Activated CD8-positive, alpha-beta memory T cell treated with anti-CD3 and anti-CD28 coated beads, Interleukin-2, amount 50 U/mL, for 4 hours (primary cell): ENCODE measurements at places on chromosomes 11 and 22.

DNA sequence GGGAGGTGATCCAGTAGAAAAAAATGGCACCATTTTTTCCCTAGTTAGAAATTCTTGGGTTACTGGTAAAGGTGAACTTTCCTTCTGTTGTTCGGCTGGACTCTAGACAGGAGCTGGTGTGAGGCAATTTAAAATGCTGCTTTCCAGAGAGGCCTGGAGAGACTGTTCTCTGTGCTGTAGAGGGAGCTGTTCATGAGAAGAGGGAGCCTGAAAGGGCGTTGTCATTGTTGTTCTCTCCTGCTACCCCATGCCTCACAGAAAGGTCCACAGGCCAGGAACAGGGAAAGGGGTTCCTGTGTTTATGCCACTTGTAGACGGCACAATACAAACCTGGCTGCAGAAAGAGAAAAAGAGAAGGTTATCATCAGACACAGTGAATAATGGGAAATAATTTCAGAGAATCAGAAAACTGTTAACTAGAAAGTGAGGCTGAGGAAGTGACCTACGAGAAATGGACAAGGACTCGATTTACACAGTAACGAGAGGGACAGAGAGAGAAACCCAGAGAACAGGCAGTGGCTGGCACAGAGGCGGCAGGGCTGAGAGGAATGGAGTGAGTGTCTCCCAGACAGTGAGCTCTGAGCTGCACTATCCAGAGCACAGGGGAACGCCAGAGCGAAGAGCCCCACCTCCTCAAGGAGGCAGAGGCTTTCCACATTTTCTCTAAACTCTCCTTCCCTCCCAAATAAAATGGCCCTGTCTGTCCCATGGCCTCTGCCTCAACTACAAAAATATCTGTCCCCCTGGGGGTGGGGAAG lies 109.2 kb downstream of the RRM1 start:
- no peak for DNase-seq

- DNase-seq, result no peak
Observed at GRCh38 chr11:100663996-100664395, 23.1 kb upstream of the ARHGAP42 start.

- DNase-seq, result peak; percentile 75
Observed at GRCh38 chr11:68843703-68844312, 2.1 kb upstream of the CPT1A start.

DNA sequence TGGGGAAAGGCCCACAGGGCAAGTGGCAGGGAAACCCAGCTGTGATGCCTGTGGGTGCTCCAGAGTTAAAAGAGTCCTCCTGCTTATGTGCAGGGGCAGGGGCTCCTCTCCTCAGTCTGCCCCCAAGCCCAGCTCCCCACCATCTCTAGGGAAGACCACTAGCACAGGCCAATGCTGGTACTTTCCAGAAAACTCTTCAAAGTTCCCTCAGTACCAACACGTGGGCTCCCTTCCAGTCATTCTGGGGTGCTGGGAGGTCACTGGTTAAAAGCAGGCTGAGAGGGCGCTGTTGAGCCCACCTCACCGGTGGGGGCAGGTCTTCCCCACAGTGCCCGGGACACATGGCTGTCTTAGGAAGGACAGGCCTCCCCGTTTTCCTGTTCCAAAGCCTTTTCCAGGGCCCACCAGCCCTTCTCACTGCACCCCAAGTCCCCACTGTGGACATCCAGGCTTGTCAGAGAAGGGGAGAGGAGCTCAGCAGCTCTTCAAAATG lies 154.6 kb downstream of the TRIM29 start:
- DNase-seq, result no peak

DNA sequence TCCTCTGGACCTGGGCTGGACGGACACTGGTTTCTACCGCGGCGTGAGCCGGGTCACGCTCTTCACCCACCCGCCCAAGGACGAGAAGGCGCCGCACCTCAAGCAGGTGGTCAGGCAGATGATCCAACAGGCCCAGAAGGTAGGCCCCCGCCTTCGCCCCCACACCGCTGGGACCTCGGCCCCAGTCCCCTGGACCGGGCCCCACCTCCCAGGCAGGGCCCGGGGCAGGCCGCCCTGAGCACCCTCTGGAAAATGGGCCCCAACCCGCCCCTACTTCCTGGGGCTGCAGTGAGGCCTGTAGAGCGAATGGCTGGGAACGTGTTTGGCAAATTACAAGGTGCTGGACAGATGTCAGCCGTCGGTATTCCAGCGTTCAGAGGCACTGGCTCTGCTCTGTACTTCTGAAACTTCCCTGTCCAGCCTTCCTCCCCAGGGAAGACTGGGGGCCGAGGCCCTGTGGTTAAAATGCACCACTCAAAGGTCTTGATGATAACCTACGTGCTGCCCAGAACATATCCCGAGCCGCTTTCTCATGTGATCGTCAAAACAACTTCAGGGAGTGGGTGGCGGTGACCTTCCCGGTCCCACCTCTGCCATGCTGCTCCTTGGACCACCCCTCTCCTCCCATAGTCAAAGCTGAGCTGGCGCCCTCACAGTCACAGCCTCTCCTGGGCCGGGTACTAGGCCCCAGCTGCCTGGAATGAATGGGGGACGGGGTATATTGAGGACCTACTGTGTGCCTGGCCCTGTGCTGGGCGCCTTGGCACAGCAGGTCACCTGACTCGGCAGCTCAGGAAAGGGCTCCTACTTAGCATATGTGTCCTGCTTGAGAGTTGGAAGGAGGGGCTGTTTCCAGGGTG lies 869 bp downstream of the FAM83F start:
- DNase-seq, result no peak

GRCh38 chr11:78420796-78421209 lies 3.2 kb upstream of the GAB2 start:
- peak; percentile 51 for DNase-seq

DNA sequence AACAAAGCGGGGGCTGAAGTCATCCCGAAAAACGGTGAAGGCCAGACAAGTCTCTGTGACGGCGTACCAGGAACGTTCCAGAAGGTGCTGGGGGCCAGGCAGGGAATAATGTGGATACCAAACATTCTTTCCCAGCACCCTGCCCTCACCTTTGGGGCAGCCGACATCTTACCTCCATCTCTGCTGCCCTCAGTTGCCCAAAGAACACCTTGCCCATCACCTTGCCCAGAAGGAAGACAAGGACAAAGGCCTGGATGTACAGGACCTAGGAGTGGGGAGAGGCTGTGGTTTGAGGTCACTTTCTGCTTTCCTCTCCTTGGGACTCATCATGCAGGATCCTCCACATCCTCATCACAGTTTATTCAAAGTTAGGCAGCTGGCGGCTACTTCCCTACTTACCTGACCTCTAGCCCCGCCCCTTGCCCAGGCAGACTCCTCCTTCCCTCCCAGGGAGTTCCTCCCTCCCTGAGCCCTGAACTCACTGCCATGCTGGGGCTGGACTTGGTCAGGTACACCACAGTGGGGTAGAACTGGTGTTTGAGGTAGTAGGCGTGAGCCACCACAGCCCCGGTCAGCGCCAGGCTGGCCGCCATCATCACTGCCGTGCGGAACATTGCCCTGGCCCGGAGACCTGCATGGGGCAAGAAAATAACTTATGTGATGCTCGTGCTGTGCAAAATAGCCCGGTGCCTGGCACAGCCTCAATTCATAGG lies 1.2 kb downstream of the SYVN1 start:
- no peak for DNase-seq

DNA sequence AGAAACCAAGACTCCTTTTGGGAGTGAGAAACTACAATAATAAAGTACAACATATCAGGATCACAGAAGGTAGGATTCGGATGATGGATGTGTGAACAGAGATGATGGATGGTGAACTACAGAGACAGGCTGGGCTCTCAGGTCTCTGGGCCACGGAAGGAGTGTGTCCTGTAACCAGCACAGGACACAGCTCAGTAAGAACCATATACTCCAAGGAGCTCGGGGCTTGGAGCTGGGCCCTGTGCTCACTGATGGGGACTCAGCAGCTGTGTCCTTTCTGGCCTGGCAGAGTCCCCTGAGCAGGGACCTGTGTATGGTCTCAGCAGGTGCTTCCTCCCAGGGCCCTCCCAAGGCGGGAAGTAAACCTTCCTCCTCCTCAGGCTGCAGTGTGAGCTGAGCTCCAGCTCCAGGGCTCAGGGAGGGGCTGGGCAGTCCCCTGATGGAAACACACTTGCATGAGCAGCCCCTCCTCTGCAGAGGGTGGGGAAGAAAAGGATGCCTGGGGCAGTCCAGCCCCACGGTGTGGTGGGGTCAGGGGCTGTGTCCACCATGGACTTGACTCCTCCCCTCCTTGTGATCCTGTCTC lies 39.8 kb upstream of the TOP3B start:
- no peak for DNase-seq

GRCh38 chr22:46077669-46078099 lies 72.6 kb upstream of the PPARA start:
- DNase-seq, result no peak

GRCh38 chr11:72439455-72439854 lies 5.1 kb upstream of the CLPB start:
- DNase-seq, result no peak

DNA sequence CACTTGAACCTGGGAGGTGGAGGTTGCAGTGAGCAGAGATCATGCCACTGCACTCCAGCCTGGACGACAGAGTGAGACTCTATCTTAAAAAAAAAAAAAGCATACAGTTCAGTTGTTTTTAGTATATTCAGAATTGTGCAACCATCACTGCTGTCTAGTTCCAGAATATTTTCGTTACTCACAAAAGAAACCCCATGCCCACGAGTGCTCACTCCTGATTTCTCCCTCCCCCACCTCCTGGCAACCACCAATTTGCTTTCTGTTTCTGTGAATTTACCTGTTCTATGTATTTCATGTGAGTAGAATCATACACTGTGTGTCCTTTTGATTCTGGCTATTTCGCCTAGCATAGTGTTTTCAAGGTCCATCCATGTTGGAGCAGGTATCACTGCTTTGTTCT lies 24.8 kb downstream of the PTPRJ start:
- DNase-seq, result peak; percentile 46

GRCh38 chr11:128624269-128625175 lies 37.2 kb upstream of the ETS1 start:
- DNase-seq, result peak; percentile 52

GRCh38 chr11:68403424-68403823 lies 57.1 kb upstream of the PPP6R3 start:
- no peak for DNase-seq

GRCh38 chr22:27201741-27202140 lies 544.4 kb downstream of the MIAT start:
- no peak for DNase-seq

DNA sequence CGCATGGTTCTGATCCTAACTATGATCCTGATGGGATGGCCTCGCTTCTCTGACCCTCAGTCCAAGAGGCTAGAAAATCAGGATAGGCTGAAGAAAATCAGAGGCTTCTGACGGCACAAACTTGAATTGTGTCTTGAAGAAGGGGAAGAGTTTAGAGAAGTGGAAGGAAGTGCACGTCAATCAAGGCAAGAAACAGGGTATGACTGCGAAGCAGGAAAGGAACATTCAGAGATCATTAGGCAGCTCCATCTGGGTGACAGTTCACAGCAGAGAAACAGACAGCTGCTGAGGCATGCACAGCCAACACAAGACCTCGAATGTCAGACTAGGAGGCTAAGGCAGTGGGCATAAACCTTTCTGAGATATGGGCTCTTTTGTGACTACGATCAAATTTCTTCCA lies 29.3 kb downstream of the CLPB start:
- no peak for DNase-seq

DNA sequence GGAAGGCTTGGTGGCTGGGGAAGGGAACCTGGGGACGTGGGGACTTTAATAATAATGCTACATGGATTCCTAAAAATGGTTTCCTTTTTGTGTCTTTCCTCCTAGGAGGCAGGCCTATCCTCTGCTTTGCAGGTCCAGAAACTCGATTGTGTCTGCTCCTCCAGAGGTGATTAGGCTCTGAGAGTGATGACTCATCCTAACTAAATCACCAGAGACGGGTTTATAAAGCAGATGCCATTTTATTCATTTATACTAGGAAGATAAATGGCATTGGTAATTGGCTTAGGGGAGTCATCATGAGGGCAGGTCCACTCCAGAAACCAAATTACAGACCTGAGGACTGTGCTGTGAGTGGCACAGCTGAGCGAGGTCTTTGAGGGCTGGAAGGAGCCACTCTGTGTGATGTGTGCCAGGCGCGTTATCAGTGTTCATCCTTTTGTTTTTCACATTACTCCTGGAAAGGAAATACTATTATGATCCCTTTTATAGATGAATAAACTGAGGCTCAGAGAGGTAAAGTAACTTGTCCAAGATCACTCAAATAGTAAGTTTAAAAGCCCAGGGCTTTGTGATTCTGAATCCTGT lies 7.1 kb downstream of the NLRX1 start:
- no peak for DNase-seq

DNA sequence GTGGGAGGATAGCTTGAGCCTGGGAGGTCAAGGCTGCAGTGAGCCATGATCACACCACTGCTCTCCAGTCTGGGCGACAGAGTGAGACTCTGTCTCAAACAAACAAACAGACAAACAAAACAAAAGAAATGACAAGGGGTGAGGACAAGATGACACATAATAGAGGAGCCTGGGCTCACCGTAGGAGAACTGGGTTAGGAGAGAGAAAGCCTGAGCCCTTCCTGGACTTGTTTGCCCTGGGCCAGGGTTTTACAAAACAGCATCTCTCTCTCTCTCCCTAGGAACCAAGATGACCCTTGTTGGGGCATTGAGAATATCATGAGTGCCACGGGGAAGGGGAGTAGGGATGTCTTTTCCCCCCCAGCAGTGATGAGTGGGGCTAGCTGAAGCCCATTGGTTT lies 15.7 kb downstream of the ROBO3 start:
- no peak for DNase-seq

DNA sequence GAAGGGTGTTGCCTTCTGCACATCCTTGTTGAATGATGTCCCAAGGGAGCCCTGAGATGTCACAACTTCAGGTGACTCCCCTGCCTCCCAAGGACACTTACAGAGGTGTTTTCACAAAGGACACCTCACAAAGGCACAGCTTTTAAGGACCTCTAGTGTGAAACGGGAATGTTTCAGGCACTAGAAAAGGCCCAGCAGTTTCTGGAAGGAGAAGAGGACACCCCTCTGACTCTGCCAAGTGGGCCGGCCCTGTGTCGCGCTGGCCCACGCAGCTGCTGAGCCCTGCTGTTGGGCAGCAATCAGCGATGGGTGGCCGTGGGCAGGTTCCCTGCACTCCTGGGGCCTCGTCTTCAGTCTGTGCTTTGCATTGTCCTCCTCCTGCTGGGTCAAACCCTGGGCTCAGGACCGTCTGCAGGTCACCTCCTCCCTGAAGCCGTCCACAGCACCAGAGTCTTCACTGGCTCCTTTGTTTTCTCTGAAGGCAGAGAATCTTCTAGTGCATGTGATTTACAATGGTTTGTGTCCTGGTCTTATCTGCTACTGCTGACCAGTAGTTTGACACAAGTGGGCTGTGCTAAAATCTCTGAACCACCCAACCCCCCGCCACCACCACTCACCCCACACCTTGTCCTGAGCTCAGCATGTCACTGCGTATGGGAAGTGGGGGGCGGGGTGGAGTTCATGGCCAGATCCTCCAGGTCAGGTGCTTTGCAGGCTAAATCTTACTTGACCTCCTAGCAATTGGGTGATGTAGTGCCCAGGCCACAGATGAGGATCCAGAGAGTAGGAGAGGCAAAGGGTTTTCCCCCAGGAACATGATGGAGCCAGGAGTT lies 3.2 kb downstream of the LINC01488 start:
- DNase-seq, result no peak
